ENCODE measurements at places on chromosomes 5 and 9. TPM values are rescaled to one million over a fixed set of nuclear protein-coding genes. Genes with fewer than 3 reads are reported as not detected.

The PCDHA1 gene
- not detected for total RNA-seq

DNA sequence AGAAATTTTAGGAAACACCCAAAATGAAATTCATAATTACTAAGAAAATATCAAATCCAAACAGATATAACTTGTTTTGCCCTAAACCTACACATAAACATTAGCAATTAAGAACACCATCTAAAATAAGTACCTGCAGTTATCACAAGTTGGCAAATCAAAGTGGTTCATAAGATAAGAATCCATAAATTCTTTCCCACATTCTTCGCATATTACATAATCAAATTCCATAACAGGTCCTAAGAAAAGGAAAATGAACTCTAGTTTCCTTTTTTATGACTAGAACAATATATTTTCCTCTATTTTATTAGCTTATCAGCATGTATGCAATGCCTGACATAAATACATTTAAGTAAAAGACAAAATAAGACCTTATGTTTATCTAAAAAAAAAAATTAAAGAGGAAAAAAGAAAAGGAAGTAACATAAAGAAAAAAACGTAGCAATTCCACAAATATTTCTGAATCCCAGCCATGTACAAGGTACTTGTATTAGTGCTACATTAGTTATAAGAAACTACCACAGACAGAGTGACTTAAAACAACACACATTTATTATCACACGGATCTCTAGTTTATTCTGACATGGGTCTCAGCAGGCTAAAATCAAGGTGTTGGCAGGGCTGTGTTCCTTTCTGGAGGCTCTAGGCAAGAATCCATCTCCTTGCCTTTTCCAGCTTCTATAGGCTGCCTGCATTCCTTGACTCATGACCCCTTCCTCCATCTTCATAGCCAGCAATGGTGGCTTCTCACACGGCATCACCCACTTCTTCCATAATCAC, 7.5 kb downstream of the XPA start:
- no peak for DNase-seq

DNA sequence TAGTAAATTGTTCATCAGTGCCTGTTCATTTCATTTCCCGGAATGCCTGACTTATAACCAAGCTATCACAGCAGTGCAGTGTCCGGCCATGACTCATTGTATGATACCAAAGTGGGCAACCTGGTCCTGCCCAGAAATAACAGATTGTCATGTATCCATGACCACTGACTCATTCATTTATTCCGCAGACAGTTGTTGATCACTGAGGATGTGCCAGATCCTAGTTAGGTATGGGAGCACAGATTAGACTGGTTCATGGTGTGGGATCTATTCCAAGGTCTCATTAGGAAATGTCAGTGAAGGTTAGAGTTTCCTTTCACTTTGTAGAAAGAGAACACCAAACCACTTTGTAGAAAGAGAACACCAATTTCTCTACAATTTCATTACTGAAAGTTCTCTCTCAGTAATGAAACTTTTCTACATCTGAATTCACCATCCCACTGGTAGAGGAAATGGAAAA, 8.7 kb downstream of the NREP start:
- no peak for DNase-seq

The TYRP1 gene
- not detected for total RNA-seq

- DNase-seq: no peak
Observed at GRCh38 chr5:56854920-56855319, 39.6 kb downstream of the MAP3K1 start.

DNA sequence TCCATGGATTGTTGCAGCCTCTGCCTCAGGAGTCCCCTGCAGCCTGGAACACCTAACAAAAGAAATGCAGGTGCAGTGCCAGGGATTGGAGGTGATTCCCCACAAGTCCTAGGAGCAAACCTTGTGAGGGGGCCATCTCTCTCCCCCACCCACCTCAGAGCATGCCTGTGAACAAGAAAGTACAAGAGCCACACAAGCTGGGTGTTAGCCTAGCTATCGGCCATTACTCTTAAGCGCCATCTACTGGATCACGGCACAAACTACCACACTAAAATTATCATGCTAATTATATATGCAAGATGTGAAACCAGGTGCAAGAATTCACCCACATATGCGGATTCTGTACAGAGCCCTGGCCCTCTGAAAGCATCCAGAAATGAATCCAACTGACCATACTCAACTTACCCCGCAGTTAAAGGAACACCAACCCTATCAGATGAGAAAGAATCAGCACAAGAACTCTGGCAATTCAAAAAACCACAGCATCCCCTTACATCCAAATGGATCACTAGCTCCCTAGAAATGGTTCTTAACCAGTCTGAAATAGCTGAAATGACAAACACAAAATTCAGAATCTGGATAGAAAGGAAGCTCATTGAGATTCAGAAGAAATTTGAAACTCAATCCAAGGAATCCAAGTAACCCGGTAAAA, 16.5 kb upstream of the PRSS3 start:
- no peak for DNase-seq
